Stimulated activated CD4-positive, alpha-beta T cell treated with anti-CD3 and anti-CD28 coated beads, Interleukin-4, amount 100 ng/mL, for 1 hour (primary cell): ENCODE measurements at places on chromosomes 16 and 17.

- no peak for DNase-seq
Measured at GRCh38 chr16:6600167-6600566, 732.5 kb upstream of the RBFOX1 start.

GRCh38 chr16:75195811-75196790 lies 10.9 kb downstream of the CTRB2 start:
- no peak for DNase-seq

GRCh38 chr17:79707931-79708891 lies 22.5 kb upstream of the ENPP7 start:
- DNase-seq = peak; percentile 60

GRCh38 chr16:68786685-68787418 lies 49.8 kb downstream of the CDH1 start:
- no peak for DNase-seq

- peak; percentile 9 for DNase-seq
Measured at GRCh38 chr17:40176754-40177110, 538 bp upstream of the RAPGEFL1 start.

DNA sequence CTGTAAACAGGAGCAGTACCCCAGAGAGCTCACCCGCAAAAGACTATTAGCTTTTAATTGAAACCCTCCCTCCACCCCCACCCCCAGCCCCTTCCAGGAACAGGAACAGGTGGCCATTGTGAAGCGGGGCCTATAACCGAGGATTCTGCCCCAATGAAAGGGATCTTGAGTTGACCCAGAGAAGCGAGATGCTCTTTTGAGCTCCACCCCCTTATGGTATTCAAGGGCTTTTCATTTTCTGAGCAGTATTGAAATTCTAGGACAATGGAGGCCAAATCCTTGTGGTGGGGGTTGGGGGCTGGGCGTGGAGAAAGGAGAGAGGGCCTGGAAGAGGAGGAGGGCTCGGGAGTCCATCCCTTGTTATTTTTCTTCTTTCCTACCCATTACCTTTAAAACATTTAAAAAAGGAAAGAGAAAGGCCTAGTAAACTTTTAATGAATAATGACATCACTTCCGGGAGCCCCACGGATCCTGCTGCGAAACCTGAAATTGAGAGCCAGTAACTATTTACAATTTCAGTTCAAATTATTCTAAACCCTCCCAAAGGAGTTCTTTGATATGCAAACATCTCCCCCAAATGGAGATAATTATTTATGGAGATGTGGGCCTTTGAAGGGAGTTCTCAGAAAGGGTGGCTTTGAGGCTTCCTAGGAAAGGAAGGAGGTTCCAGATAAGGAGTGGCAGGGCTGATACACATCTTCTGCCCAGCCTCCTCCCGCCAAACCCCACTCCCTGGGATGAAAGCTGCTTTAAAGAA lies 30.5 kb downstream of the HS3ST3B1 start:
- DNase-seq = no peak

GRCh38 chr17:52383493-52384100 lies 225.1 kb upstream of the CA10 start:
- no peak for DNase-seq

DNA sequence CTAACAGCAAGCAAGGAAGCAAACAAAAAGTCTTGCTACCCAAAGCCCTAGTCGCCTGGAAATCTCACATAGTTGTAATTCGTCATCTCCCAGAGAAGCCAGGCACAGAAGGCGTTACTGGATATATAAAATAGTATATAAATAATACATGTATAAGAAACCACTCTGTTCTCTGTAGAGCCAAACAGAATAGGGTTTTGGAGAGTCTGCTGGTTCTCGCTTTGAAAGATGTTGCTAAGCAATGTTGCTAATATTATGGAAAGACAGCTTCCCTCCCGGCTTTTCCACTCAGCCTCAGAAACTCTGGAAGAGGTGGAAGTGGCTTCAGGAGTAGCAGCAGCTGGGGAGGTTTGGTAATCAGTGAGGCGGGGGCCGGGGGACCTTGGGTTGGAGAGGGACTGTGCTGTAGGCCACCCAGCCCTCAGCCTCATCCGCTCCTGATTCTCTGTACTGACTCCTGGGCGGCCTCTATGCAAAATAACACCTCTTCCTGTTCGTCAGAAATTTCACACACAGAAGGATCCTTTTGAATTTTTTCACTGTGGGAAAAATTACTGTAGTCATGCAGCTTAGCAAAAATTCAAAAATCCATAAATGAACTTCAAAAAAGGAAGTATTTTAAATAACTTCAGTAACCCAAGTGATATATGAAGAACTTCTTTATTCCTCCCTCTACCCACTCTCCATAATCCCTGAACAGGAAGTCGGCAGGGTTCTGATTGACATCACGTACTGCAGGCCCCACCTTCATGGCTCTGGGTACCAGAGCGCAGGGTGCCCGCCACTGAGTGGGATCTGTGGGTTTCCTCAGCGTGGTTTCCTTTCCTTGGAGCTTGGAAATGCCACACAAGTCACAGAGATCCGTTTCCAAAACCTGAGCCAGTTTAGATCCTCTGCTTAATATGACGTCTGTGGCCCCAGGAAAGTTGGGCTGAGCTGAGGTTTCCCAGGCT lies 51.4 kb downstream of the RAP1GAP2 start:
- DNase-seq = no peak

DNA sequence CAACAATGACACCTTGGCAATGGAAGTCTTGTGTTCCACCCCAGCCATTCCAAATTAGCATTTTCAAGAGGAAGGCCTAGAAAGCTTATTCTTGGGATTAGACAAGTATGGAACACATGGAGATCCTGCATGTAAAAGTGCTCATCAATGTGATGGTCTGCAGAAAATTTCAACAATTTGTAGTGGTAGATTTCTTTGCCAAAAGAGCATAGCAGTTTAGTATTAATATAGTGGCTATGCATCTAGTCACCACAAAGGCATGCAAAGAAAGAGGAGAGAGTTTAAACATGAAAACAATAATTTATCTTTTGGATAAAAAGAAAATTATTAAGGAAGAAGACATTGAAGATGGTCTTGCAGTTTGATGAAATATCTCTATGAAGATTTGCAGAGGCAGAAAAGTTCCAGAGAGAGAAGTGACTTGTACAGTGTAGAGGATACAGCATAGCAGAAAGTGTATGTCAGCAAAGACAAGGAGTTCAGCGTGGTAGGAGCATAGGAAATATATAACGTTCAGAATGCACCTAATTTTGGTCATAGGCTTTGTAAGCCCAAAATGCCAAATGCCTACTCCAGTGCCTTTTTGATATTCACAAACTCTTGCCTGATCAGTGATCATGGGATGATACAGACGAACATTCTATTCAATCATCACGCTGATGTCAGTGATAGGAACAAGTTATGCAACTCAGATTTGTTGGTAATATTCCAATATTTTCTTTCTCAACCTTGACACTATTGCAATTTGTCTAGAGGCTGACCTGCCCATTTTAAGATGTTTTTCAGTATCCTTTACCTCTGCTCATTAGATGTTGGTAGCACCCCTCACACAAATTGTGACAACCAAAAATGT lies 727.9 kb upstream of the SOX9 start:
- no peak for DNase-seq

DNA sequence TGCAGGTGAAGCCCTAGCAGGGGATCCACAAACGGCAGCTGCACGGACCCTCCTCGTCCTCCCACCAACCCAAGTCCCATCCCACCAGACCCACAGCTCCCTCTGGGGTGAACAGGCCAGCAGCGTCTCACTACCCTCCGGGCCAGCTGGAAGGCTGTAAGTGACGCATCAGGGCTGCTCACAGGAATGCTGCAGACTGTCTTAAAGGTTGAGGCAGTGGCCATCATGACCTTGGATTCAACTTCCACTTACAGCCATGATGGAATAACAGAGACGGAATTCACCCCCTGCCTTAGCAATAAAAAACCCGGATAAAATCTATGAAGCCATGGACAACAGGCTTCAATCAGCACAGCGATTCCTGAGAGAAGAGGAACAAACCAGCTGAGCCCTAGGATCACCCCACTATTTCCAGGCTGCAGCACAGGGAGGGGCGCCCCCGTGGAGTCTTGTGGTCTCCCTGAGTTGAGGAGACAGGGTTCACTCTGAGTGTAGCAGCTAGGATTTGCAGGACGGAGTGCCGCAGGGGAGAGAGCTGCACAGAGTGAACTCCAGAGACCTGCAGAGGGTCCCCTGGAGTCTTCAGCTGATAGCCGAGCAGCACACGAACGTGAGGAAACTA lies 10.5 kb downstream of the FAM83G start:
- DNase-seq = no peak

DNA sequence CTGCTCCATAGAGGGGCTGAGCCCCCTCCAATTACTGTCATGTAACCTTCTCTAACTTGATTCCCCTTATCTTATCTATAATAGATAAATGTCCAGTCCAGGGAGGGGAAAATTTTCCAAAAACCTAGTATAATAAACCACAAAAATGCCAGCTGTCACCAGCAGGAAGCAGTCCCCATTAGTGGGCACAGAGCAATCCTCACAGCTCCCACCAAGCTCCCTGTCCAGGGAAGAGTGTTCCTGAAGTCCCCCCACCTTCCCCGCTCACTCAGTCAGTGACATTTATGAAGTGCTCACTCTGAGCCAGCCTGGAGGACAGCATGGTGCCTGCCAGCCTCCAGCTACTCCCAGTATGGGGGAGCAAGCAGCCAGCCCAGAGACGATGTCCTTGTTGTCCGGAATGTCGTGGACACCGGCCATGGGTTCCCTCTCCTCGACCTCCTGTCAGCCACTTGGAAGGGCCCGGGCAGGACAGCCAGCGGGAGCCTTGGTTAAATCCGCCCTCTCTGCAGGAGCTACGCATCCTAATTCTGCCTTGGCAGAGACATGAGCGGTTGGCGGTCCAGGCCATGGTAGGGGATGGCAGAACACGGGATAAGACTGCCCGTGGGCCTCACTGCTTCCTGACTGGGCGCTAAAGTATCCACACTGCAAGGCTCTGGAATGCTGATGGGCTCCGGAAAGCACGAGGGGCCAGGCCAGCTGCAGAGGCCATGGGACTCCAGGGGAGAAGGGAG lies 102.0 kb upstream of the CDH5 start:
- no peak for DNase-seq

DNA sequence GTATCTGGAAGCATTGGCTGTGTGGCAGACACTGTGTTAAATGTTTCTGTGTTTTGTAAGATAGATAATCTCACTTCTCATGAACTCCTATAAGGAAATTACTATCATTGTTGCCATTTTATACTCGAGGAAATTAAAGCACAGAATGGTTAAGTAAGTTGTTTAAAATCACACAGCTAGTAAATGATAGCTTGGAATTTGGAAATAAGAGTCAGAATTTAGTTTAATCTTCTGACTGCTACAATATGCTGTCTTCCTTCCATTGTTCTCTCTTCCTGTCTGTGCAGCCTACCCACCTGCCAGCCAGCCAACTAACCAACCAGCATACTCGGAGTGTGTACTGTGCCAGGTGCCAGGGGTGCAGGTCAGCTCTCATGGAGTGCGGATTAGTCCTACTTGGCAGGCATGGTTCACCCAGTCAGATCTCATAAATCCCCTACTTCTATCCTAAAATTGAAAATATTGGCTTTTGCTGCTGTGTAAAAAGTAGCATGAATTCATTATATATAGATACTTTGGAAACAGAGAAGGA lies 79.9 kb upstream of the LGALS9 start:
- DNase-seq = no peak

DNA sequence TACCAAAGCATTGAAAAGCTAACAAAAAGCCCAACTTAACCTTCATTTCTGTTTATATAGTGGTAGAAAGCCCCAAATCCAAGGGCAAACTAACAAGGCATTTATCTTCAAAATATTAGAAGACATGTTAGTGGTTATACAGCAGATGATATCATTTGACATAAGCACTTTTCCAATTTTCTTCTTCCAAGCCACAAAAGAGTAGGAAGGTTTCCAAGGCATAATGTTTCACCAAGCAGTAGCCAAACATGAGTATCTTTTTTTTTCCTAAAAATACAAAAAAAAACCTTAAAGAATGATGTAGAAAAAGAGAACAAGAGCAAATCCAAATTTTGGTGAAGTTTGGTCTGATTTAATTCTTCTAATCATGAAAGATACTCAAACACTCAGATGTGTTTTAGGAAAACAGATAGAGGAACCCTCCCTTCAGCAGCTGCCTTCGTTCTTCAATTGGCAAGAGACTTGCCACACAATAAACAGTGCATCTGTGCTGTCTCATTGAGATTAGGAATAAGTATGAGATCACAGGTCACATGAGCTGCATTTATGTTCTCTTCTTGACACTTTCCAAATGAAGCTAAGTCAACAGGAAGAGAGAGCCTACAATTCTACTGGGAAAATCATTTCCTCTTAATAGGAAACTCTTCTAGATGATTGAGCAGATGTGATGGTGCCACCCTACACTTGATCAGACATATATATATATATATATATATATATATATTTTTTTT lies 106.7 kb downstream of the TTC19 start:
- no peak for DNase-seq

DNA sequence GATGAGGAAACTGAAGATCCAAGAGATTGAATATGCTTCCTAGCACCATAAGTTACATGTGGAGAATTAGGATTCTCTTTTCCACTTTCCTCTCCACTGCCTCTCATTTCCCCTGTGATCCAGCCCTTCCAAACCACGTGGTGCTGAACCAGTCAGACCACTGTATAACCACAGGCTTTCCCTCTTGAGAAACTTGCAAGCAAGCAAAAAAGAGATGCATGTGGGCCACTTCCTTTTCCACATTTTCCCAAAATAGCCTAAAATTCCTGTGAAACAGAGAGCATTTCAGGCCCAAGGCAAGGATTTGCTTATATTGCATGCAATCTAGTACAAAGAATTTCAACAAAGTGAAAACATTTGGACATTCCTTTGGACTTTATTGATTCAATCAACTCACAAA lies 59.3 kb upstream of the KSR1 start:
- no peak for DNase-seq

- no peak for DNase-seq
Measured at GRCh38 chr17:1153795-1154546, 25.8 kb downstream of the ABR start.

DNA sequence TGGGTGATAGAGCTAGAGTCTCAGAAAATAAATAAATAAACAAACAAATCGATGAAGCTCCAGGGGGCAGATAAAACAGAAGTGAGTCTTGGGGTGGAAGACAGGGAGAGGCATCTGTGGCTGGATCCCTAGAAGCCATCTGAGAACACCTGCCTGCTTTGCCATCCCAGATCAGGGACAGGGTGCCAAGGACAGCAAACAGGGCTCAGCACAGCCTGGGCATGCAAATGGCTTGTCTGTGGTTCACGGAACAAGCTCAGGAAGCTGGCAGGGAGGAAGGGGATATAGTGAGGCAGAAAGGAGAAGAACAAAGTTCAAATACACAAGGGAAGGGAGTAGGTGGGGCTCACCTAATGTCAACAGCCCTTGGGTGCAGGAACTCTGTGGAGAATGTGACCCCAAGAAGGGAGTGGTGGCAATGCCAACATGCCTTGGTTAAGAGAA lies 27.5 kb downstream of the TRIM25 start:
- no peak for DNase-seq

- DNase-seq = no peak
Measured at GRCh38 chr16:53925526-53925925, 221.6 kb downstream of the FTO start.
